ENCODE measurements at places on chromosomes 5 and 9. TPM values are rescaled to one million over a fixed set of nuclear protein-coding genes. Genes with fewer than 3 reads are reported as not detected.

HNRNPK gene
- 776 TPM for total RNA-seq

NDST1 gene
- 100 TPM for total RNA-seq

FBP2 gene
- total RNA-seq = 1.0 TPM

BARHL1 gene
- total RNA-seq = not detected

DMRT3 gene
- 0.22 TPM for total RNA-seq

PLEKHG4B gene
- 10.1 TPM for total RNA-seq

FGF1 gene
- total RNA-seq = 3.8 TPM

FREM1 gene
- 20.4 TPM for total RNA-seq

SLC25A48 gene
- total RNA-seq = 3.7 TPM

CNTNAP3B gene
- 39.9 TPM for total RNA-seq

CHSY3 gene
- total RNA-seq = 25.1 TPM

DPYSL3 gene
- 283 TPM for total RNA-seq

SLC36A2 gene
- not detected for total RNA-seq

FYB1 gene
- 6.3 TPM for total RNA-seq

FSTL4 gene
- 10.0 TPM for total RNA-seq

ELAVL2 gene
- 37.8 TPM for total RNA-seq

PKD2L2 gene
- not detected for total RNA-seq

RECK gene
- total RNA-seq = 34.2 TPM

ADGRV1 gene
- 287 TPM for total RNA-seq

PCDHB12 gene
- total RNA-seq = 15.0 TPM

ECSCR gene
- 10.8 TPM for total RNA-seq

TSSK1B gene
- total RNA-seq = 0.38 TPM

PARP8 gene
- 19.0 TPM for total RNA-seq

SHROOM1 gene
- total RNA-seq = 5.2 TPM

SPEF2 gene
- 31.1 TPM for total RNA-seq

PSAT1 gene
- total RNA-seq = 35.4 TPM

PCDHA5 gene
- total RNA-seq = 2.9 TPM

TMEM232 gene
- 11.8 TPM for total RNA-seq

ELL2 gene
- 38.8 TPM for total RNA-seq

FOXI1 gene
- not detected for total RNA-seq

EGFLAM gene
- 75.3 TPM for total RNA-seq

TNIP1 gene
- total RNA-seq = 66.5 TPM

KCTD16 gene
- 8.7 TPM for total RNA-seq

TTLL11 gene
- 19.0 TPM for total RNA-seq

PCDH1 gene
- total RNA-seq = 23.0 TPM

GNA14 gene
- total RNA-seq = 4.3 TPM

DMGDH gene
- total RNA-seq = 3.5 TPM

FSD1L gene
- total RNA-seq = 43.7 TPM

PDZD2 gene
- 50.7 TPM for total RNA-seq

PLAA gene
- total RNA-seq = 39.9 TPM

TPD52L3 gene
- total RNA-seq = not detected

PCAT7 gene
- not detected for total RNA-seq

HRH2 gene
- 1.8 TPM for total RNA-seq

TIFAB gene
- 0.05 TPM for total RNA-seq

BTNL8 gene
- total RNA-seq = not detected

LCN12 gene
- total RNA-seq = 2.9 TPM

MYOZ3 gene
- total RNA-seq = 11.1 TPM

C9 gene
- total RNA-seq = not detected

FLT4 gene
- 15.1 TPM for total RNA-seq

Data from camera-type eye (tissue), 1 donor.